ENCODE measurements at places on chromosomes 7 and 10. TPM values are rescaled to one million over a fixed set of nuclear protein-coding genes. Genes with fewer than 3 reads are reported as not detected.

- H3K27ac ChIP-seq = no peak overlapping the region
- peaks cover 24% of the 10 kb centered on the region for H3K27me3 ChIP-seq
- H3K4me1 ChIP-seq = no peaks in the 10 kb centered on the region
- no peak overlapping the region for H3K4me3 ChIP-seq
- DNase-seq = no peak
- no peaks in the 10 kb centered on the region for H3K36me3 ChIP-seq
These were observed 54.6 kb downstream of the TMEM178B start for GRCh38 chr7:141128506-141128905.

GRCh38 chr10:88089498-88089897, 226.1 kb downstream of the PTEN start:
- no peak overlapping the region for H3K4me3 ChIP-seq
- no peak overlapping the region for H3K27ac ChIP-seq
- H3K4me1 ChIP-seq = peaks cover 26% of the 10 kb centered on the region
- H3K27me3 ChIP-seq = peaks cover 3% of the 10 kb centered on the region
- no peak for DNase-seq

GRCh38 chr10:112215342-112215774, 31.8 kb upstream of the GPAM start:
- H3K4me1 ChIP-seq = no peaks in the 10 kb centered on the region
- H3K27me3 ChIP-seq = peaks cover 7% of the 10 kb centered on the region
- no peak for DNase-seq
- no peak overlapping the region for H3K4me3 ChIP-seq
- no peaks in the 10 kb centered on the region for H3K36me3 ChIP-seq

Gene COL28A1
- total RNA-seq = not detected

GRCh38 chr10:113450906-113451305, 101.9 kb upstream of the HABP2 start:
- H3K27me3 ChIP-seq = peaks cover 14% of the 10 kb centered on the region
- no peaks in the 10 kb centered on the region for H3K36me3 ChIP-seq
- H3K4me3 ChIP-seq = no peak overlapping the region
- no peaks in the 10 kb centered on the region for H3K4me1 ChIP-seq
- H3K27ac ChIP-seq = no peak overlapping the region
- DNase-seq = no peak

- H3K4me1 ChIP-seq = no peaks in the 10 kb centered on the region
- no peaks in the 10 kb centered on the region for H3K36me3 ChIP-seq
- DNase-seq = no peak
- H3K27ac ChIP-seq = no peak overlapping the region
These were observed 51.2 kb downstream of the NPTX2 start for GRCh38 chr7:98668255-98668654.

Gene TUBAL3
- not detected for total RNA-seq

Data from activated naive CD8-positive, alpha-beta T cell treated with anti-CD3 and anti-CD28 coated beads for 36 hours (primary cell).